Activated naive CD8-positive, alpha-beta T cell treated with anti-CD3 and anti-CD28 coated beads, Interleukin-2, amount 50 U/mL, for 16 hours (primary cell): ENCODE measurements at places on chromosomes 13 and 19.

DNA sequence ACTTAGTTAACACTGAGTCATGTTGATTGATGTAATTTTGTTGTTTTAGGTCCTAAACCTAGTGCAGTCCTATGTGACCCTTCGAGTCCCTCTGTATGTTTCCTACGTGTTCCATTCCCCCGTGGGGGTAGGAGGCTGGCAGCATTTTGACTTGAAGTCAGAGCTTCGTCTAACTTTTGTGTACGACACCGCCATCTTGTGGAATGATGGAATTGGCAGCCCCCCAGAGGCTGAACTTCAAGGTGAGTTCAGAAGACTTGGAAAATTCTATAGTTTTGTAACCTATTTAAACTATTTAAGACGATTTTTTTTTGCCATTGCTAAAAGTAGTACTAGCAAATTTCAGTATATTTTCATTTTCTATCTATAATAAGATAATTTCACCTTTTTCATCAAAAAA, 117.9 kb downstream of the STOML3 start:
- peak; percentile 4 for DNase-seq

DNA sequence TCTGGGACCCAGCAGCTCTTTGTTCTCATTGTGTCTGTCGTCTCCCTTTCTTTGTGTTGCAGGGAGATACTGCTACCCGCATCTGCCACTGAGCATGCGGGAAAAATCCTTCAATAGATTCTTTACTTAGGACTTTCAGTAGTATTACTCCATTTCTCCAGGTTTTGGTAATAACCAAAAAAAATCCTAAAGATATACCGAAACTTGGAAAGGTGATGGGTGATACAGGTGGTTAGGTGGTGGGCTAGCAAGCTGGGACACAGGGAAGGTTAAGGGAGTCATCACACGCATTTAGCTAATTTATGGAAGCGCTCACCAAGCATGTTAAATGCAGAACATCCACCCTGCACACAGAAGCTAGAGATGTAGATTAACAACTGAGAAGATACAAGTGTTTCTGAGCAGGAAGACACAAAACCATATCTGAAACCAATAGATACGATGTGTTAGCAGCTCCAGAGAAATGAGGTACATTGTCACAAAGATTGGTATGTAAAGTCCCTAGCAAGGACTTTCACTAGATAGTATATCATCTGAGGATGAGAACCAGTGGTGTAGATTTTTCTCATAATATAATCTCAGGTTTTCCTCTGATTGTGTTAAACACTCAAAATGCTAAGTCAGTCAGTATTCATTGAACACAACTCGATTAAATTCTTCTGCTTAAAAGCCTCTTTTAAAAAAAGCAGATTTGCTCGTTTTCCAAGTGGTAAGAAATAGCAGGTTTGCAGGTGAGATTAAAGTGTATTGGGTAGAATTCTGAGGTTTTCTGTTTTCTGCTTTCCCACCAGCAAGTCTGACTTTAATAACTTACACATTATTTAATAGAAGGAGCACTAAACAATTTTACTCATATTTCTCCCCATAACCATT, 1.2 kb upstream of the SLAIN1 start:
- no peak for DNase-seq

DNA sequence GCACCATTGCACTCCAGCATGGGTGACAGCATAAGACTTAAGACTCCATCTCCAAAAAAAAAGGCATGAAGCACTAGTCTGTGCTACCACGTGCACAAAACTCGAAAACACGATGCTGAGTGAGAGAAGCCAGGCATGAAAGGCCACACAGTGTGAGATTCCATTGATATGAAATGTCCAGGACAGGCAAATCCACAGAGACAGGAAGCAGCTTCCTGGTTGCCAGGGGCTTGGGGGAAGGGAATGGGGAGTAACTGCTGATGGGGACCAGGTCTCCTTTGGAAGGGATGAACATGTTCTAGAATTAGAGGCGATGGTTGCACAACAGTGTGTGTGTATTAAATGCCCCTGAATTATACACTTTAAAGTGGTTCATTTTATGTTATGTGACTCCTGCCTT, 15.9 kb upstream of the JUND start:
- DNase-seq: no peak

DNA sequence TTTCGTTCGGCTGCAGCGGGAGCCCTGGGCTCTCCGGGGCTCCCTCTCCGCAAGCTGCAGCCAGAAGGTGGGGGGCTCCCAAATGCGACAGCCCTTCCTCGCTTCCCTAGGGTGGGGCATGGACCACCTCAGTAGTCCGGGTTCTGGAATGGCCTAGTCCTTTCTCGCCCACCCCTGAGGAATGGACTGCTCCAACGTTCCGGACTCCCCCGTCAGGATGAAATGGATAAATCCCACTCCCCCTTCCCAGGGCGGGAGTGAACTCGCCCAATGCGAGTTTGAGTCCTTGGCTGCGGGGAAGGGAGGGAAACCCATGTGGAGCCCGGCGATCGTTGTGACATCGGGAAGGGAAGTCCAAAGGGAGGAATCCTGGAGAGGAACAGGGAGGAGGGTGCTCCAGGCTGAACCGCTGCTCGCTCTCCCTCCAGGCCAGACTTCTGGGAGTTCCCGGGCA, 5.5 kb downstream of the HRC start:
- DNase-seq: no peak

DNA sequence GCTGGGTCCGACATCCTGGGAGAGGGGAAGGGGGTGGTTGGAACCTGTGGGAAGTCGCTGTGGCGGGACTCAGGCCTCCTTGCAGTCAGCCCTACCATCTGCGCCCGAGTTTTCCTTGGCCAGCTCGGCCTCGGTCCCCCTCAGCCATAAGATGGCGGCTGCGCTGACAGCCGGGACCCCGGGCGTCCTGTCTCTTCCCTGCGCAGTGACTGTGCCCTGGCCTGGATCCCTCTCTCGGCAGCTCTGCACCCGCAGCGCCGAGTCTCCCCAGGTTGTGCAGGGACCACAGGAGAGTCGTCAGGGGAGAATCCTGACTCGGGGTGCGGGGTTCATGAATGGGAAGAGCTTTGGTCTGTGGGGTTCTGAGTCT, 345 bp downstream of the ZNF257 start:
- DNase-seq: no peak

DNA sequence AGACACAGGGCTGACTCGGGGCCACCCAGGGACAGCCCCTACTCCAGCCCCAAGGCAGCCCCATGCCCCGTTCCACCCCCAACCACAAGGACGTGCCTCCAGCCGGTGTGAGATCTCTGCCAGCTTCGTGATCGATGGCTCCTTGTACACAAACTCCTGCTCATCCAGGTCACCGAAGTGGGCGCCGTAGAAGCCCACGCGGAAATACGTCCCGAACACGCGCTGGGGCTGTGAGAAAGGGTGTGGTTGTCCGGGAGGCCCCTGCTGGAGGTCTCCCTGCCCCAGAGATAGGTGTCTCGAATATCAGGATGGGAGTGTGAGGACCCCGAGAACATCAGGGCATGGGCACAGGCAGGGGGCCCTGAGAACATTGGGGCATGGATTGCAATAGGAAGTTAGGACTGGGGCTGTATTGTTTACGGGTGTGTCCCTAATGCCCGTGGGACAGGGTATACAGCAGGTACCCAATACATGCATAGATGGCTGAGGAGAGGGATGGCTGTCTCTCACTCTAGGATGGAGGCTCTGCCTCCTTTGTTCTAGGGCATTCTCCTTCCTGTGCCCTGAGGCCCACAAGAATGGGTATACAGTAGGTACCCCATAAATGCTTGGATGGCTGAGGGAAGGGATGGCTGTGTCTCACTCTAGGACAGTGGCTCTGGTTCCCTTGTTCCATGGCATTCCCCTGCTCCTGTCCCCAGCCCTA, 5.3 kb upstream of the KANK2 start:
- no peak for DNase-seq

DNA sequence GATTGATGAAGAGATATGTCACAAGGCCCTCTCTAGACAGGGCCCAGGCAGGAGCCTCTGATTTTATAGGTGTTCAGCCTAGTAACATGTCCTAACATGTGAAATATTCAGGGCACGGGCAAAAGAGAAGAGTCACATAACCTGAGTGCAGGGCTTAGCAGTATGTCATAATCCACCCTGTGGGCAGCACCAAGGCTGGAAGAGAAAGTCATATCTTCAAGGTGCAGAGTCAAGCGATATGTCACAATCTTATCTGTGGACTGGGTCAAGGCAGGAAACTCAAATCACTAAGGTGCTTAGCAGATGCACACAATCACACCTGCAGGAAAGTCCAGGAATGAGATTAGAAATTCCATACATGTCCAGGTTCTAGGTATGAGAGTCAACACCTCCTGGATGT, 51.5 kb upstream of the ZNF728 start:
- DNase-seq: no peak

- DNase-seq: no peak
These were observed 820.6 kb upstream of the PCDH9 start for GRCh38 chr13:68050761-68051160.

DNA sequence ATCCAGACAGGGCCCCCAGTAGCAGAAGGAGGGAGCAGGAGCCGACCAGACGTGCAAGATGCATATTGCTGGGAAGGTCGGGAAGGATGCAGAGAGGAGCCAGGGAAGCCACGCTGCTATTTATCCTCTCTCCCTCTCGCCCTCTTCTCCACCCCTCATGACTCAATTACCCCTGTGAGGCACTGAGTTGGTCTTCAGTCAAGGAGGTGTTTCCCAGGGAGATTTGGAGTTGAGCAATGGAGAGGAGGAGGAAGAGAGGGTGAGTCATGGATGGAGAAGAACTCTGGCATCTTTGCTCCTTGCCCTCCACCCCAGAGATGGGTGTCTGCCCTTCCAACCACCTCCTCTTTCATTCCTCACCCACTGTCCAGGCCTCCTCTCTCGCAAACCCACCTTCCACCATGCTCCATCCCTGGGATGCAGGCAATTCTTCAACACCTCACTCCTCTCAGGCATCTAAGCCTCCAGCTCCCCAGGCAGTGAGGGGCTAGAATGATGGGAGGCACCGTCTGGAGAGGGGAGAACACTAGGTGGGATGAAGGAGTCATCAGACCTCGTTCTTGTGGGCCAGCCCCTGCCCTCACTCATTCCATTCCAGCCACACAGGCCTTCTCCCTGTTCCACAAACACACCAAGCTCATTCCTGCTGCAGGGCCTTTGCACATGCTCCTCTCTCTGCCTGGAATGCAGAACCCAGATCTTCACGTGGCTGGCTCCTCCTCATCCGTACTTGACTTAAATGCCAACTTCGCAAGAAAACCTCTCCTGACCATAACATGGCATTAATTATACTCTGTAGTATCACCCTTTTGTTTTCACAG, at the start of gene SBSN:
SBSN (minus strand) TSS at position 94 of the 821 bp plus-strand sequence; CDS start at position 64, 30 bp downstream.
- DNase-seq: no peak

DNA sequence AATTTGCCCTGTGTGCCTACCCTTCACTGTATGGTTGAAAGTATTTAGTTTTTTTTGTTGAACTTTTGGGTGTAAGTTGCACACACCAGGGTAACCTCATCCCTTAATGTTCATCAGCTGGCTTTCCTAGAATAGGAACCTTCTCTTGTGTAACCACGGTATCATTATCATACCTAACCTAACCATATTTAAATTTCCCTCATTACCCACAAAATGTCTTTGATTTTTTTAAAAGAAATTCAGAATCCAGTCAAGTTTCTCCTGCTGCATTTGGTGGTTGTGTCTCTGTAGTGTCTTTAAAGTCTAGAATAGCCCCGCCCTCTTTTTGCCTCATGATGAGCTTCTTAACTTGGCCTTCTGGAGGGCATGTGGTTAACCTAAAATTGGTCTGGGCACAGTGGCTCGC, 80.3 kb downstream of the RYR1 start:
- no peak for DNase-seq

- DNase-seq: no peak
These were observed 93.5 kb downstream of the ATP11A start for GRCh38 chr13:112783135-112783977.

DNA sequence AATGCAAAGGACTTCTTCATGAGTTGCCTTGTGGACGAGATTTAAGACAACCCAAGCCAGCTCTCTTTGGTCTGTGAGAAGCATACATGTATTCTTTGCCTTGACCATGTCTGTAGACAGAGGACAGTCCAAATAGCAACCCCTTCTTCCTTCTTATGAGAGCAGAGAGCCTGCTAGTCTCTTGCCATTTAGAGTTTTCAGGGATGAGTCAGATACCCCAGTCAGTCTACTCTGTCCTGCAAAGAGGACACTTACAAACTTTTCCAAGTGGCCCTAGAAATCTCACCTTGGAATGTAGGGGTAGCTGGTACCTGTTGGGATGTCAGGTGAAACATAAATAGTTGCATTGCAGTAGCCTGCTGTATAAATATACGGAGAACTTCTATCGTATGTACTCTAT, 36.7 kb downstream of the DNAJC3 start:
- no peak for DNase-seq

GRCh38 chr19:48551437-48552302, at the start of gene SULT2B1:
TSS of gene SULT2B1 (plus strand) at chr19:48552172. CDS start at chr19:48552253, 81 bp downstream.
- DNase-seq: no peak

GRCh38 chr13:102772042-102772425, 1.6 kb downstream of the TEX30 start:
- DNase-seq: no peak

- no peak for DNase-seq
These were observed 59.1 kb upstream of the TNFRSF19 start for GRCh38 chr13:23510979-23511735.

GRCh38 chr13:21970172-21970571, 299.3 kb downstream of the FGF9 start:
- DNase-seq: no peak

DNA sequence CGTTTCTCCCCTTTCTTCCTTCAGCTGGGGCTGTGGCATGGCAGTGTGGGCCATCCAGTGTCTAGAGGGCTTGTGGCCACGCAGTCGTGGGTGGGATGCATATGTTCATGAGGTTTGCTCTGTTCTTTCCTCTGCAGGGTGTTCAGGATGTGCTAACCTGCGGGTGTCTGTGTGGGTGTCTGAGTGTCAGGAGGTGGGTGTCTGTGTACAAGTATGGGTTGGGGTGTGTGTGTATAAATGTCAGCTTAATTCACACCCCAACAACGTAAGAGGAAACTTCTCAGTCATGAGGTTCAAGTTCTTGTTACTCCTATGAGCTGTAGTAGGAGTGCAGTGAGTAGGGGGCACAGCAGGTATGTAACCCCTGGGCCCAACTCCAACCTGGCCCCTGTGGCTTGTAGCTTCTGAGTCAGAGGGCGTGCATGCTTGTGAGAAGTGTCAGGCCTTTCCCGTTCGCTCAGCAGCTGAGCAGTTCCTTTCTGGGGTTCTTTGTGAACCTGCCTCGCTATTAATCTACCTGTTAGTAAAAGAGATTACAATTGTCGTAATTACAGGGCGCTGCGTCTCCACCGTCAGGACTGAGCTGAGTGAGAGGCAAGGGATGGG, 49.1 kb downstream of the NFIX start:
- DNase-seq: no peak
